NCI-H510A (cell line): ENCODE measurements at places on chromosomes 11 and 22.

DNA sequence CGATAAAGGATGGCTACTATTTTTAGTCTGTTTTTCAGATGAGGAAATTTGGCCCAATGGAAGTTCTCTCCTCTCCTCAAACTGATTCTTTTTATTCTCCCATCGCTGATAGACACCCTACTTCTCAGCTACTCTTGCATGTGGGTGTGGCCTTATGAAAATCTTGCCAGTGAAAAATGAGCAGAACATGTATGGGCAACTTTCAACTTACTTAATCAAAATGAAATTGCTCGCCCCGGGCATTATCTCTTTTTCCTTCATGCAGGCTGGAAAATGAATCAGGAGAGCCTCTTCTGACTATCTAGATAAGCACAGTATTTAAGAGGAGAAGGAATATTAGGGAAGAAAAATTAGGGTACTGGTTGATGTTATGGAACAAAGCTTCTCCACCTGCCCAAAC is 2354.7 kb upstream of the RAG2 start:
- DNase-seq: no peak

DNA sequence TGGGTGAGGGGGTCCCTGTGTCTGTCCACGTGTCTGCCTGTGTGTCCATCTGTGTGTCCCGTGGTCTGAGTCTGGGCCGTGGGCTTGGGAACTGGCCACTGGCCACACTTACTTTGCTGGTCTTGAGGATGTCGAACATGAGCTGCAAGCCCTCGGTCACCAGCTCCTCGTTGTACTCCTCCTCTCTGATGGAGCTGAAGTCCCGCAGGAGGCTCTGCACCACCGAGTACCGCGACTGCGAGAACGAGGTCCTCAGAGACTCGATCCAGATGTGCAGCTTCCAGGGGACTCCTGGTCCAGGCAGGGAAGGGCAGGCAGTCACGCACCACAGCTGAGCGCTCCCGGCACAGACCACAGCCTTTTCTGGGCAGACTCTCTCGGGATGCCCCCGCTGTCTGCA is 55.4 kb downstream of the NAT10 start:
- no peak for DNase-seq

DNA sequence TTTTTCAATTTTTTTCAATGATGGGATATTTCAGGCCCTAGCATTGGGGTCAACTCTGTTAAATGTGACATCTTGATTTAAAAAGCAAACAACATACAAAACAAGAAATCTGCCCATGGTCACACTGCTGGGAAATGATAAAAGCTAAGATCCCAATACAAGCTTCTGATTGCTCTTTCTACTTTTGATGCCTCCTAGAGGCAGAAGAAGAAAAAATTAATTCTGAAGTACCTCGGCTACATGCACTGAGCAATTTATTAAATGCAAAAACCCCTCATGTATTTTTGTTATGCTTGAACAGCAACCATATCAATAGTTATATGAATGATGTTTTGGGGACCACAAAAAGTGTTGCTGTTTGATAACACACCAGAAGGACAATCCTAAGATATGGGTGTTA is 342.1 kb upstream of the NARS2 start:
- DNase-seq: no peak

DNA sequence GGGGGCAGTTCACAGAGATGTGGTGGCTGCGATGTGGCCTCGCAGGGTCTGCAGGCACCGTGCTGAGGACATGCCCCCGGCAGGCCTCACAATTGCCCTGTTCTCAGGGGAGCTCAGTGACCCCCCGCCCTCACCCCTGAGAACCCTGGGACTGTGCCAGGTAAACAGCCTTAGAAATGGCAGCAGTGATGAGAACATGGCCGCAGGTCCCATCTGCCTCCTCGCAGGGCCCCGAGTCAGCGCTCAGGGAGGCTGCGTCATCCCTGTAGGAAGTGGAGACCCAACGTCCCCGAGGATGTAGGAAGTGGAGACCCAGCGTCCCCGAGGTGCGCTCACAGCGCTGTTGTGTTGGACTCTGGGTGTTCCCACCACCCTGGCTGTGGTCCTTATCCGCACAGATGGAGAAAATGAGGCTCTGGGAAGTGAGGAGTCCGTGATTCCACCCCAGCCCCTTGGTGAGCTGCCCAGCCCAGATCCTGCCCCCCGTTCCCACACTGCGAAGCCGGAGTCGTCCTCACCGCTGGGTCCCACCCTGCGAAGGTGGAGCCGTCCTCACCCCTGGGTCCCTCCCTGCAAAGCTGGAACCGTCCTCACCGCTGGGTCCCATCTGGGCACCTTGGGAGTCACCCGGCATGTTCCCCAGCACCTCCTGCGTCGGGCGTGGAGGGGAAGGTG is 1086.8 kb downstream of the BRD1 start:
- no peak for DNase-seq
